ENCODE measurements at places on chromosomes 2 and 18.

GRCh38 chr2:18925296-18925695 is 335.9 kb upstream of the NT5C1B start:
- no peak for DNase-seq

DNA sequence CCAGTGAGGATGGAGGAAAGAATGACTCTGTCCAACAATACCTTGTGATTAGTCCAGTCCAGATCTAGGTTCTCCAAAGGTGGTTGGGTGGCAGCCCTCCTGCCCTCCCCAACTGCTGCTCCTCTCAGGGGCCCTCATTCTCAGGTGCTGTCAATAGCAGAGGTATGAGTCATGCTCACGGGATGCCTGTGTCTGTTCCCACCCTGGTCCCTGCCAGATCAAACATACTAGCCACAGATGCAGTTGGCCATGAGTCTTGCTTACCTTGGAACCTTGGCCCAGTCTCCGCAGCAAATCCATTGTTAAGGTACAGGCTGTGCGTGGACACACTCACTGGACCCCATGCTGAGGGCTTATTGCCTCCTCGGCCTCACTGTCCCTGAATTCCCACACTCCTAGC is 24.9 kb upstream of the RPIA start:
- no peak for DNase-seq

DNA sequence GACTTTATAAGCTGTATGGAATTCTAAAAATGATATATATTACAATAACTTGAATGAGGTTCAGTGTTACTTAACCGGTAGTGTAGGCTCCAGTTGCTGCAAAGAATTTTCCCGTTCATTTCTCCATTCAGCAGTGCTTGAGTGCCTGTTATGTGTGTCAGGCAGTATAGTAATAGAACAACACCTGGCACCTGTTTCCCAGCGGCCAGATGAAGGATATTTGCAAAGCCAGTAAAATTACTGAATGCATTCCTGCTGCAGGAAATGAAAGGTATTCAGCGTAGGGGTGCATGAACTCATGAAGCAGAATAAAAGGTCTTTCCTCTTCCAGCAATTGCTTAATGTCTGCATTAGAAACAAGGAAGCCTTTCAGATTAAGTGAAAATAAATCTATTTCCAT is 18.8 kb downstream of the YPEL5 start:
- peak; percentile 11 for DNase-seq

- no peak for DNase-seq
Measured at GRCh38 chr2:97950329-97951154, 45.2 kb downstream of the TMEM131 start.

- DNase-seq = no peak
Measured at GRCh38 chr2:96687711-96688640, 45.4 kb downstream of the FER1L5 start.

DNA sequence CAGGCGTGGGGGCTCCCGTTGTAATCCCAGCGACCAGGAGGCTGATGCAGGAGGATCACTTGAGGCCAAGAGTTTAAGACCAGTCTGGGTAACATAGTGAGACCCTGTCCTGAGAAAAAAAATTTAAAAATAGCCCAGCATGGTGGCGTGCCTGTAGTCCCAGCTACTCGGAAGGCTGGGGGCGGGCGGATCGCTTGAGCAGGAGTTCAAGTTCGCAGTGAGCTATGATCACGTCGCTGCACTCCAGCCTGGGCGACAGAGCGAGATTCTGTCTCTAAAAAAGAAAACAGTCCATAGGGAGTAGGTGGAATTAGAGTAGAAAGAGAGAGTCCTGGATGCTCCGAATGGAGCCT is 325 bp upstream of the TTLL4 start:
- no peak for DNase-seq

DNA sequence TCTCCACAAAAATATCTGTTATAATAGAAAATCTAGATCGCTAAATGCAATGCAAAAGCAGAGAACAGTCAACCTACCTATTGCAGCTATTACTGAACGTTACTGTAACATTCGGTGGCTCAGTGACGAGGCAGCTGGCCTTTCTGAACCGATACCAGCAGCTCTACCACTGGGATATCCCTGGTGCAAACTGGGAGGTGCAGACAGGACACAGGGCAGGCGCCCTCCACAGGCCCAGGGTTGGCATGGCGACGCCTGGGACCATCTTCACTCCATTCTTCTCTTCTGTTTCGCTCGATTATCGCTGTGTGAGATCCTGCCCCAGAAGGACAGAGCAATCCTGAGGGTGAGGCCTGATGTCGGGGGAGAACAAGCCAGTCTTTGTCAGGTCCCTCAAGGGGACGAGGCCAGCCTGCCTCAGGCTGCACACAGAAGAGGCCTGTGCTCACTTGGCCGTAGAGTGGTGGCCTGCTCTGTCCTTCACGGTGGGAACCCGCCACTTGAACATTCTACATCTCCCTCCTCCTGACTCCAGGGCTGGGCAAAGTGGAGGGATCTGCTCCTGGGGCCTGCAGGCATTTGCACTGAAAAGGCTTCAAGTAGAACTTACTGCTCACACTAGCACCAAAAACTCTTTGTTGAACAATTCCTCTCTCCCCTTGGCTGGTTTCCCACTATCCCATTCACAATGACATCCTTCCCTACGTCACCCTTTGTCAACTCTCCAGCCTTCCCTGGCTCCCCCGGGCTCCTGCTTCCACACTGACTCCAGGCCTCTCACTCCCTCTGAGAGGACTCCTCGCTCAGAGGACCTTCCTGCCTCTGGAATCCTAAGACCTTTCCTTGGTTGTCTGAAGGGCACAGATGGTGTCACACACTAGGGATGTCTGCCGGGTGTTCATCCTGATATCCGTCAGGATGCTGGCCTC is 49.7 kb downstream of the CYRIA start:
- no peak for DNase-seq

DNA sequence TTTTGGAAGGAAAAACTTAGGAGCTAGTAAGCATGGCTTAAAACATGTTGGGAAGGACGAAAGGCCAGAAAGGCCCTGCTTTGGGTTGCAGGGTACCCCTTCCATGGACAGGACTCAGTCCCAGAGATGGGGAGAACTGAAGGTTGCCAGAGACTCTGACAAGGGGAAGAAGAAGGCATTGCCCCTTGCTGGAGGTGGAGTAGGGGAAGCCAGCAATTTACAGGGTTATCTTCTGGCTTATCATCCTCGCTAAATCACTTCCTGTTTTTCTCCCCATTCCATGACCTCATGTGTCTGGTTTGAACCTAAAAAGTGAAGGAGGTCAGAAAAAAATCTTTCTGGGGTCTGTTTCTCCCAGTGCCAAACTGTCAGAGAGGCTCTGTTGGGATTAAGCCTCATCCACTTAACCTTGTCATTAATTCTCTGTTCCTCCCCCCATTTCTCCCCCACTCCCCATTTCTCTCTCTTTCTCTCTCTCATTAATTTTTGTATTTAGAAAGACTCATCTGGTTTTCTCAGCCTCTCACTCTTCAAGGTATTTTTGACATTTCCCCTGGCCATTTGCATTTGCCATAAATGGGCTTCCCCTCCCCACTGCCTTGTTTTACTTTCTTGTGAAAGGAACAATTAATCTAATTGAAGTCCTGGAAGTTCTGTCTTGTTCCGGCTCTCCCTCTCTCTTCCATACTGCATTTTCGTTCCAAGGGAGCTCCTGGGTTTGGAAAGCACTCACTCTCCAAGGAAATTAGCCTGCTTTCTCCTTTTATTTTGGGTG is 17.4 kb downstream of the NRP2 start:
- no peak for DNase-seq

DNA sequence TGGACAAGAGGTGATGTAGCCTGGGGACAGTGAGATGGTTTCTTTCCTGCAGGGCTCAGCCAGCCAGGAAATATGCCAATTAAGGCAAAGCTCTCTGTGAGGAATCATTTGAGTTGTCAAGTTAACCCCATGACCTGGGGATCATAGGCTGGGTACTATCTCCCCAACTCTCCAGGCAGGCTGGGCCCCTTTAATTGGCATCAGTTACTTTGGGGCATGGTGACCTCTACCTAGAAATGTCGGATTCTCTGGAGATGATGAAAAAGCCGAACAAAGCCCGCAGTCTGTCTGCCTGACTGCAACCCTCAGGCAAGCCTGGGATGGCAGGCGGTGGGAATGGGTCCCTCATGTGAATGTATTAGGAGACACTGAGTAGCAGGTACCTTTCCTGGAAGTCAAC is 193.5 kb upstream of the SMAD2 start:
- no peak for DNase-seq

- no peak for DNase-seq
Measured at GRCh38 chr2:147639891-147640290, 204.9 kb upstream of the ACVR2A start.

DNA sequence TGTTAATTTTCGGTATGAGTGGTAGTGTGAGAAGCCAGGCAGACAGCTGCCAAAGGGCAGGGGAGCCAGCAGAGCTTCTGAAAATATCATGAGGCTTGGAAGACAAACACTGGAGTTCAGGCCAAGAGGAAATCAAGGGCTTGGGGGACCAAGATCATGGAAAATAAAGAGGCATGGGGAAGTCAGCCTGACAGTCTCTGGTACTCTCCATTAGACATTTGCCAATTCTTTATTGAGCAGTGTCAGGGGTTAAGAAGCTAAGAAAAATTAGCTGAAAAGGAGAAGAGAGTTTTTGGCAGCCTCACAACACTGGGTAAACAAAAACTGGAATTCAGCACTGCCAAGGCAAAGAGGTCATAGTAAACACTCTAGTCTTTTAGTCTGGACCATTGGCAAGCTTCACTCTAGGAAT is 612.7 kb downstream of the EPHA4 start:
- no peak for DNase-seq

DNA sequence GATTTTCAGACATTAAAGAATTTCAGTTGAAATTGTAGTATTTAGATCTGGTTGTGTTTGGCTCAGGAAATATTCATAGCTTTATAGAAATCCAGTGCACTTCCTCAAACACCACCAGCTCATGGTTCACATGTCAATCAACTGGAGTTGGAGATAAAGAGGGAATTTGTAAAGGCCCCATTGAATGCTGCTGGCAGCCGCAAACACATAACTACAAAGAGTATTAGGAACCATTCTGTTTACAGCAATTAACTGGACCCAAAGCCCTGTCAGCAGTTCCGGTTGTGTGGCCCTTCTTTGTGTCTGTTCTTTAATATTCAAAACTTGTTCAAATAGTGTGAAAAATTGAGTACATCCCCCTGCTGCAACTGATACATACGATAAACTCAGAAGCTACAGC is 107.4 kb upstream of the LRRTM4 start:
- DNase-seq = no peak

GRCh38 chr2:33607251-33607721 is 8.2 kb upstream of the FAM98A start:
- DNase-seq = no peak

GRCh38 chr2:85665264-85665937 is 2.6 kb downstream of the SFTPB start:
- DNase-seq = no peak

DNA sequence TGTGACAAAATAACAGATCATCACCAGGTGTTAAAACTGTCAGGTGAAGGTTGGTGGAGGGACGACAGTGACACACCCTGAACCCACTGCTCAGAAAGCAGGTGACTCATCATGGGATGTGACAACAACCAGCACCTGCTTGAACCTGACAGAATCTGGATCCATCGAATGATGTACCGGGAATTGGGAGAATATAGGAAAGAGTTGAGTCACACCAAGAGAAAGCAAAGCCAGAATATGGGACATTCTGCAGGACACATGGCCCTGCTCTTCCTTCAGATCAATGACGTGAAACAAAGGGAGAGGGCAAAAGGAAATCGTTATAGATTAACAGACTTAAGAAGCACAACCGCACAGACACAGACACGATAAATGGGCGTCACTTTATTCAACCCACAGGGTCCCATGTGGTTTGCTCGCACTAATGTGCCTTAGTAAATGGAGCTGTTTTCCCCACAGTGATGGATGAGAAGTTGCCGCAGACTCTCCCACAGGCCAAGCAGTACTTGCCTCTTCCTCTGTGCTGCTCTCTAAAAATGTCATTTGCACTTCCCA is 100.1 kb downstream of the CRACDL start:
- peak; percentile 67 for DNase-seq

- no peak for DNase-seq
Measured at GRCh38 chr18:79677221-79677620, 2.4 kb upstream of the CTDP1 start.

GRCh38 chr2:43462866-43463641 is 132.8 kb downstream of the THADA start:
- no peak for DNase-seq

GRCh38 chr2:58686776-58687175 is 445.7 kb upstream of the FANCL start:
- no peak for DNase-seq

DNA sequence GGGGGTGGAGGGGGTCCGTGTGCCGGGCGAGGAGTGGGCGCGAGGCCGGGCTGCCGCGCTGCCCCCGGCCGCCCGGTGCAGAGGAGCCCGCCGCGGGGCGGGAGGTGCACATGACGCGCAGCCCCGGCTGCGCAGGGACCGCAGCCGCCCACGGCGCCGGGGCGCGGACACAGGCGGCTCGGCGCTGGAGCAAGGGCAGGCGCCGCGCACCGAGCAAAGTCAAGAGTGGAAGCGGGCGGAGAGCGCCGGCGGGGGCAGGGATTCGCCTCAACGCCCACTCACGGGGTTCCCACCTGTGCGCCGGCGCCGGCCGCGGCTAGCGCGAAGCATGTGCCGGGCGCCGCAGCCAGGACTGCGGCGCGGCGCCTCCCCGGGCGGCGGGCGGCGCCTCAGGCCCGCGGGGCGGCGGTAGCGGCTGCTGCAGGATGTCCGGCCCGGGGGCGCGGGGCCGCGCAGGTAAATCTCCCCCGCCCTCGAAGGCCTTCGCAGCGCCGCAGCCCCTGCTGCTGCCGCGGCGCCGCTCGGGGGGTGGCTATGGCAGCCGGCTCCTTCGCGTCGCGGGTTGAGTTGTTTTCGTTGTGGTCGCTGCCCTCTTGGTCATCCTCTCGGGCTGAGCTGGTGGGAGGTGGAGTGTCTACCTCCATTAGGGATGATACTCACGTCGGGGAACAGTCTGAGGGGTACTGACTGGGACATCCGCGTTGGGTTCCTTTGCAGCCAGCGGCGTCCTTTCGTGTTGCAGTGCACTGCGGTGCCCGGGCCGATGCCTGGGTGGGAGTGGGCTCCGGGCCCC is 216.3 kb upstream of the DTNA start:
- no peak for DNase-seq

DNA sequence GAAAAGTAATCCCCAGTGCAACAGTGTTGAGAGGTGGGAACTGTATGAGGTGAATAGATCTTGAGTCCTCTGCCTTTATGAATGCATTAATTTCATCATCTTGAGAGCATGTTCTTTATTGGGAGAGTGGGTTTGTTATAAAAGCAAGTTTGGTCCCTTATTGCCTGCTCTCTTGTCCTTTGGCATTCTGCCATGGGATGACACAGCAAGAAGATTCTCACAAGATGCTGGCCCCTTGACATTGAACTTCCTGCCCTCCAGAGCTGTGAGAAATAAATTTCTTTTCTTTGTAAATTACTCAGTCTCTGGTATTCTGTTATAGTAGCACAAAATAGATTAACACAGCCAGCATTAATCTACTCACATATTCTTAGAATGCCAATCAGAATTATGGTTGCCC is 108.6 kb downstream of the EHBP1 start:
- DNase-seq = no peak

- DNase-seq = no peak
Measured at GRCh38 chr2:23207871-23208270, 177.1 kb upstream of the KLHL29 start.

- no peak for DNase-seq
Measured at GRCh38 chr18:57657542-57657941, 35.9 kb upstream of the NARS1 start.

Data from CD4-positive, alpha-beta T cell treated with Interleukin-1 beta for 1 hour (primary cell).